T-helper 22 cell (primary cell): ENCODE measurements at places on chromosomes 1 and 21.

DNA sequence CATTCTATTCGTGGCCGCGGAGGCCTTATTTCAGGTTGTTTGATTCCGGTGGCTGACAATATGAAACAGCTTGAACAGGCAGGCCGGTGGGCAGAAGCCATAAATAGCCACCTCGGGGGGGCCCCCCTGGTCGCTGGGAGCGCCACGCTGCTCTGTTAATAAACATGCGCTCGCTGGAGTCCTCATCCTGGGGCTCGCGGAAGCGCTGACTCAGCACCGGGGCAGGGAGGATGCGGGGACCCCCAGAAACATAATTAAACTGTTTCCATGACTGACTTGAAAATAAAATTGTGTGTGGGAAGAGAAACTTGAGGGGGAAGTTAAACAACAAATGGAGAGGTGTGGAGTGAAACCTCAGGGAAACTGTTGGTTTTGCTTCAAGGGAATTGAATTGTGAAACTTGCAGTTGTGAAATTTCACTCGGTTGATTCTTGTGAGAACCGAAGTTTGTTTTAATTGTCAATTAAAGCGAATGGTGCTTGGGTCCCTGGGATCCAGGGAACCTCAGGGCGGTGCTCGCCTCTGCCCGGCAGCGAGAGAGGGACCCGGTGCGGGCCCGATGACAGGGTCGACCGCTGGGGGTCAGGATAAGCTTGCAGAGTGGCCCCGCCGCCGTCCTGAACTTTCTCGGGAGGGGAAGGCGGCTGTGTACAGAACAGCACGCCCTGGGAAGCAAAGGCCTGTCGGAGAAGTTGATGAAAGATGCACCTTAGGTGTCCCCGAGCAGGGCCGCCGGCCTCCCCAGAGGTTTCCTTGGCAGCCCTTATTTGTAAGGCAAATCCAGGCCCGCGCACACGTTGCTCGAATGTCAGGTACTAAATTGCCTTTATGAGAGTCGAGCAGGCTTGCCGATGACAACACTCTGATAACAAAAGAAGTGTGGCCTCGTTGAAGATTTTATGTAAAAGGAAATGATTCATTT is 176.9 kb upstream of the LMO4 start:
- no peak for DNase-seq

DNA sequence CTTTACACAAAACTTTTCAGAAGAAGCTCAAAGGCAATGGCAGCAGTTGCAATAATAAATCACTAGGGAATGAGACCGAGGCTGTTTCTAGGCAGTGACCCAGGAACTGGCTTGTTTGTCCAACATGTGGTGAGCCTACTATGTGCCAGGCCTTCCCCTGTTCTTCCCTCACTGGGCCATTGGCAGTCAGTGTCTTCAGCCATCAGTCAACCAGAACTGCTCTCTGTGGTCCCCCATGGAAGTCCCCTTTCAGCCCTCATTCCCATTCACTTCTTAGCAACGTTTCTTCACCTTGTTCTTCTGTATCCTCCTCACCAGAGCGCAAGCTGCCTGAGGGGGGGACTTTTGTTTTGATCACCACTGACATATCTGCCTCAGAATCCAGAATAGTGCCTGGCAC is 274.1 kb downstream of the RRAGC start:
- DNase-seq = no peak

GRCh38 chr1:143689781-143690180 is 282.0 kb downstream of the FAM72C start:
- DNase-seq = no peak

- DNase-seq = no peak
These were observed 1.3 kb downstream of the C1orf210 start for GRCh38 chr1:43284065-43284464.

GRCh38 chr1:14969006-14969405 is 184.5 kb upstream of the TMEM51 start:
- DNase-seq = no peak

DNA sequence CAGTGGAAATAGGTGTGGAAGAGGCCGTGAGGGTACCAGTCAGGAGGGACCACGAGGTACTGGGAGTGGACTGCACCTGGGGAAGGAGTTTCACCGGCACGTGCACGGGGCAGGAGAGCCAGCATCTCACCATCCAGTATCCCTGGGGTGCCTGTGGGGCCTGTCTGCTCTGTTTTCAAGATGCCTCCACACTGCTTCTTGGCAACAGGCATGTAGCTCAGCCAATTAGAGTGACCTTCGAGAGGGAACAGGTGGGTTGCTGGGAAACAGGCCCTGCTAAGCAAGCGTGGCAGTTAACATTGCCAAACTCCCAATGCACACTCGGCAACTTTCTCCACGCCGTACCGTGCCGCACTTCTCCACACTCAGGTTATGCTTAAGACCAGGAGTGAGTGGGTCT is 17.7 kb downstream of the KCNC4 start:
- no peak for DNase-seq

- DNase-seq = no peak
These were observed 30.8 kb downstream of the TRIM67 start for GRCh38 chr1:231192620-231193163.

- DNase-seq = no peak
These were observed 89.1 kb downstream of the MAN1C1 start for GRCh38 chr1:25705699-25706098.
